WTC11 (cell line): ENCODE measurements at places on chromosomes 11 and 22.
A peak's percentile ranks its signal among the peaks of the same experiment; 100 is the strongest.

- no peak for DNase-seq
Observed at GRCh38 chr11:26229257-26229656, 102.7 kb upstream of the ANO3 start.

DNA sequence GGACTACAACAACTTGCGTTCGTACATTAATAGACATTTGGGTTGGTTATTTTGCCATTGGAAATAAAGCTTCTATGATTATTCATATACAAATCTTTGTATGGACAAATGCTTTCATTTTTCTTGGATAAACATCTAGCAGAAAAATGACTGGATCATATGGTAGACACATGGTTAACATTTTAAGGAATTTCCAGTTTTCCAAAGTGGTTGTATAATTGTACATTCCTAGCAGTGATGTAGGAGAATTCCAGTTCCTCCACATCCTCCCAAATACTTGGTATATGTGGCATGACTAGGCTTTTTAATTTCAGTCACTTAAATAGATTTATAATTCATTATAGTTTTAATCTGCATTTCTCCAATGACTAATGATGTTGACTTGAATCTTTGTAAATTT lies 246.2 kb upstream of the NCAM1 start:
- DNase-seq: no peak

DNA sequence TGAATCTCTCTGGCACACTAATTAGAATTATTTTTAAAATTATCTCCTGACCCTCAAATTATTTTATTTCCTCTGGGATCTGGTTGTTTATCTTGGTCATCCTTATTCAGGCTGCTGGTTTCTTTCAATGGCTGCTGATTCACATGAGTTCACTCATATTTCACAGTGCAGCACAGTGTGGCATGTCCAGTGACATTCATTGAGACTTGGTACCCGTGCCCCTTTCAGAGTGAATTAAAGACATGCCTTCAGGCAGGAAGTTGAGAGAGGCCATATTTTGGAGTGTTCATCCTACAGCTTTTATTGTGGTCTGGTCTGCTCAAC lies 13.5 kb downstream of the DCPS start:
- DNase-seq: no peak

DNA sequence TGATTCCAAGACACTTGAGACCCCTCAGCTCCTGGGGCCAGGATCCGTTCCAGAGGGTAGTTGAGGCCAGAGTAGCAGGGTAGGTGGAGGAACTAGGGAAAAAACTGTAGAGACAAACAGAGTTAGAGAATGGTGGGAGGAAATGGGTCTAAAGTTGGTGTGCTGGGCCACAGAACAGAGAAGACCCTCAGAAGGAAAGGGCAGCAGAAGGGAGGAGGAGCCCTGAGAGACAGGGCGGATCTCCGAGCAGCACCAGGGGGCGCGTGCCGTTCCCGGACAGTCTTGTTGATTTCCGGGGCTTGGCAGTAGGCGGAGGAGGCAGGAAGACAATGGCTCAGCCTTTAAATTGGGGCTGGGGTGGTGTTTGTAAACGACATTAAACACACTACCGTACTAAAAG lies 2.4 kb upstream of the CECR2 start:
- peak; percentile 78 for DNase-seq

- no peak for DNase-seq
Observed at GRCh38 chr22:30718938-30719337, 24.3 kb downstream of the OSBP2 start.

- DNase-seq: no peak
Observed at GRCh38 chr22:44894321-44894720, 115.5 kb downstream of the PHF21B start.

- DNase-seq: no peak
Observed at GRCh38 chr11:8080069-8080670, 841 bp upstream of the TUB start.

- DNase-seq: no peak
Observed at GRCh38 chr22:20466659-20467379, 28.8 kb downstream of the KLHL22 start.

DNA sequence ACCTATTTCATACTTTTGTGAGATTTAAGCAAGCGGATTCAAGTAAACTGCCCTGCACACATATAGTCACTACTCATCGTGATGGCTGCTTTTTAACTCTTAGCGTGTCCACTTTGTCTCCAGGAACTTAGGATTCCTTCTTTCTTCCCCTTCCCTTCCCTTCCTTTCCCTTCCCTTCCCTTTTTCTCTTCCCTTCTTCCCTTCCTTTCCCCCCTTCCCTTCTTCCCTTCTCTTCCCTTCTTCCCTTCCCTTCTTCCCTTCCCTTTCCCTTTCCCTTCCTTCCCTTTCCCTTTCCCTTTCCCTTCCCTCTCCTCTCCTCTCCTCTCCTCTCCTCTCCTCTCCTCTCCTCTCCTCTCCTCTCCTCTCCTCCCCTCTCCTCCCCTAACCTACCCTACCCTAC lies 65.9 kb downstream of the LIF start:
- DNase-seq: no peak

- DNase-seq: no peak
Observed at GRCh38 chr22:47166446-47167016, 404.1 kb downstream of the TBC1D22A start.

DNA sequence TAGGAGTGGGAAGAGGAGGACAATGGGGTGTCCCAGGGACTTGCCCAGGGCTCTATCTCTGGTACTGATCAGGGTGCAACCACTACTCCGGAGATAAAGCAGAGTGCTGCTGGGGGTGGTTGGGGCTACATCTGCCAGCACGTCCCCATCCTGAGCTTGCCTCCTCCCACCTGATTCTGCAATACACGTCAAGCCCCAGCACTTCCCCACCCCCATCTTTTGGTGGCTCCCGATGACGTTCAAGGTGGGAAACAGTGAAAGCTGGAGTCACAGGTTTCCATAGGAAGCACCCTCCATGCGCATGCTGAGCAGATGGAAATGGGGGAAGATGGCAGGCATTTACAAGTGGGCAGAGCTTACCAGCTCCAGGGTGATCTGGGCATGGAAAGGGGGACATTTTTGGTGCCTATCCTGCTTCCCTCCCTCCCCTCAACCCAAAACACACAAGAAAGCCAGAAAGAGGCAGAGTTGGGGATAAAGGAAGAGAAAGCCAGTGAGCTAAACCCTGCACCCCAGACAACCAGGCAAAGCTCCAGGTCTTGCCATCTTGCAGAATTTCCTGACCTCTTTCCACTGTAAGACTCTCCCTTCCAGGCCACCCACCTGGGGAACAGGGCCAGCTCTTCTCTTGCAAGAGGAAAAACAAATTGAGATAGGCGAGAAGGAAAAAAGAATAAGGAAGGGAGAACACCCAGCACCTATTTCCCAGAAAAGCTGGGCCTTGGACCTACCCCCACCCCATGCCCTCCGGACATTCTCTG lies 15.8 kb downstream of the SYT7 start:
- DNase-seq: no peak

DNA sequence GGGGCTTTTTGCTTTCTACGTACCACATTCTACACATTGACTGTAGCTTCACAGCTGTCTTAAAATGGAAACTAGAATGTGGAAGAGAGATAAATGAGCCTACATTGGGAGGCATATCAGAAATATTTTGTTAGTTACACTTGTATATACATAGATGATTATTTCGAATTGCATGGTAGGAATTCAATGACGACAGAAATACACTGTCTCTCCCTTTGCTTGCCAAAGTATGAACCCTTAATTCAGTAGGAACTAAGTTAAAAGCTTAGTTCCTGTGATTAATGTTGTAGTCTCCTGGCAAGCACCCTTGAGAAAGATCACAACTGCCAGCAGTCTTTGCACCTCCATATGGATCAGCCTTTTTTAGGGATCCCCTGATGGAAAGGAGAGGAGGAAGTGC lies 10.1 kb downstream of the C11orf87 start:
- no peak for DNase-seq

GRCh38 chr11:46668480-46669085 lies 31.8 kb downstream of the ARHGAP1 start:
- DNase-seq: no peak

DNA sequence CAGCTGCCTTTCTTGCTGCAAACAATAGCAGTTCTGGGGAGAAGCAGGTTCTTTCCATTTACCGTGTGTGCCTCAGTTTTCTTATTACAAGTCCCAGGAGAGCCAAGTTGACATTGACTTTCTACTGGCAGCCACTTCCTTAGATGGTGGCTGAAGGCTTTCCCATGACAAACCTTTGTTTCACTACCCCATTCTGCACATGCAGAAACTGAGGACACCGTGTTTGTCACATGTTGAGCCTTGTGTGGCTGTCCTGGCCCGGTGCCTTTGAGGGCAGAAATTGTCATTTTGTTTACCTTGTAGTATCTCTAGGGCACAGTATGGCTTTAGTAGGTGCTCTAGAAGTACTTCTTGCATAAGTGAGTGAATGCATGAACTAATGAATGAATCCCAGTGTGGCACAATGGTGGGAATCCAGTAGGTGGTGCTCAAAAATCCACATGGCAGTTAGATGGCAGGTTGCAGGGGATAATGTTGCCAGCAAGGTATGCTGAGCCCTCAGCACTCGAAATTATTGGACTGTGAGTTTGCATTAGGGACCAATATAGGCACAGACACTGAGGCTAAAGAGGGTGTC lies 101.6 kb downstream of the CSNK2A3 start:
- DNase-seq: no peak

- DNase-seq: no peak
Observed at GRCh38 chr11:2674658-2675131, 25.1 kb downstream of the KCNQ1OT1 start.

DNA sequence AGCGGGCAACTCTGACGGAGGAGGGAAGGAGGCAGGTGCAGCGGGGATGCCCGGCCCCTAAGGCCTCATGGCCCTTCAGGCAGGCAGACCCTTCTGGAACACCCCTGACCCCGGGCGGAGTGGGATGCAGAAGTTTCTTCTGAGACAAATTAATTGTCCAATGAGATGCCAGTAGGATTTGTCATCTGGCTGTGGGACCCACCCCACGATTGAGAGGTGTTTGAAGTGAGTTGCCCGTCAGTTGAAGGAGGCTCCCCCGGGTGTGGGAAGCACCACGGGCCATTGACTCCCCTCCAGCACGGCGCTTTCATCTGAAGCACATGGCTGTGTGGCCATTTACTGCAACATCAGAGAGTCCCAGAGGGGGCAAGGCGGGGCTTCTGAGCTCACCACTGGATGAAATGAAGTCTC lies 527.8 kb downstream of the BRD1 start:
- DNase-seq: no peak

- DNase-seq: no peak
Observed at GRCh38 chr11:1823376-1824220, 11.2 kb upstream of the SYT8 start.

DNA sequence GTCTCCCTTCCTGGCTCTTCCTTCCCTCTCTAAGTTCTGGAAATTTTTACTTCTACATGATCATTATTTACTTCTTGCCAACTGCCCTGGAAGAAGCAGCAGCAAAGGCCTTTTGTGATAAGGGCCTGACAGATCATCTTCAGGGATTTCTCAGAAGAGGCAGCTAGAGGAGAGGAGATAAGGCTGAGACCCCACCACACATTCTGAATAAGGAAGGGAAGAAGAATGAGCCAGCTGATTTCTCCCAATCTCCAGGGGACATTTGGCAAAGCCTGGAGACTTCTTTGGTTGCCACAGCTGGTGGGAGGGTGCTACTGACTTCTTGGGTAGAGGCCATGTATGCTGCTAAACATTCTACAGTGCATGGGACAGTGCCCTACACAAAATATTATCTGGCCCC lies 122.4 kb upstream of the OR9Q1 start:
- DNase-seq: no peak

DNA sequence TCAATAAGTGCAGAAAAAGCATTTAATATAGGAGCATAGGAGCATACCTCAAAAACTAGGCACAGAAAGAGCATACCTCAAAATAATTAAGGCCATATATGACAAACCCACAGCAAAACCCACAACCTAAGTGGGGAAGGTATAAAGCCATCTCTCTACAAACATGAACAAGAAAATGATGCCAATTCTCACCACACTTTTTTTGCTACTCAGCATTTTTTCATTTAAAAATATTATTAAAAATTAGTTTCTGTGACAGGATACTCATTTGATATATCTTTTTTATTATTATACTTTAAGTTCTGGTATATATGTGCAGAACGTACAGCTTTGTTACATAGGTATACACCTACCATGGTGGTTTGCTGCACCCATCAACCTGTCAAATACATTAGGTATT lies 352.0 kb downstream of the LUZP2 start:
- DNase-seq: no peak

- no peak for DNase-seq
Observed at GRCh38 chr11:104060820-104061219, 24.4 kb downstream of the DDI1 start.

- no peak for DNase-seq
Observed at GRCh38 chr11:35917676-35918075, 26.2 kb upstream of the LDLRAD3 start.

- no peak for DNase-seq
Observed at GRCh38 chr22:24816806-24817205, 10.8 kb downstream of the SGSM1 start.

DNA sequence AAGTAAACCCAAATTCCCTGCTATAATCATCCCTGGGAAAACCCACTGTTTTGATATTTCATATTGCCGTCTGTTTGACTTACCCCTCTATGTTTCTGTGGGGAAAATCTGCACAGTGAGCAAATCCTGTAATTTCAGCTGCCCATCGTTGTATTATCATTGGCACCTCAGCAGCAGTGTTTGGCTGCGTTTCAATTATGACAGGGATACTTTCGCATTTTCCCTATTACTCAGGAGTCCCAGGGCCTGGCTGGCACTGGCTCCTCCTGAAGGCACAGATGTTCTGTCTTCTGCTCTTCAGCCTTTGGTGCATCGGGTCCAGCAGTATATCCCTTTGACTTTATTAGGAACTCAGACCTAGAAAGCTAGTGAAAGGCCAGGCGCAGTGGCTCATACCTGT lies 12.2 kb upstream of the MMP12 start:
- no peak for DNase-seq

GRCh38 chr22:29243874-29244446 lies 23.8 kb downstream of the RHBDD3 start:
- DNase-seq: no peak

- DNase-seq: no peak
Observed at GRCh38 chr22:35170716-35171697, 86.3 kb upstream of the HMGXB4 start.

DNA sequence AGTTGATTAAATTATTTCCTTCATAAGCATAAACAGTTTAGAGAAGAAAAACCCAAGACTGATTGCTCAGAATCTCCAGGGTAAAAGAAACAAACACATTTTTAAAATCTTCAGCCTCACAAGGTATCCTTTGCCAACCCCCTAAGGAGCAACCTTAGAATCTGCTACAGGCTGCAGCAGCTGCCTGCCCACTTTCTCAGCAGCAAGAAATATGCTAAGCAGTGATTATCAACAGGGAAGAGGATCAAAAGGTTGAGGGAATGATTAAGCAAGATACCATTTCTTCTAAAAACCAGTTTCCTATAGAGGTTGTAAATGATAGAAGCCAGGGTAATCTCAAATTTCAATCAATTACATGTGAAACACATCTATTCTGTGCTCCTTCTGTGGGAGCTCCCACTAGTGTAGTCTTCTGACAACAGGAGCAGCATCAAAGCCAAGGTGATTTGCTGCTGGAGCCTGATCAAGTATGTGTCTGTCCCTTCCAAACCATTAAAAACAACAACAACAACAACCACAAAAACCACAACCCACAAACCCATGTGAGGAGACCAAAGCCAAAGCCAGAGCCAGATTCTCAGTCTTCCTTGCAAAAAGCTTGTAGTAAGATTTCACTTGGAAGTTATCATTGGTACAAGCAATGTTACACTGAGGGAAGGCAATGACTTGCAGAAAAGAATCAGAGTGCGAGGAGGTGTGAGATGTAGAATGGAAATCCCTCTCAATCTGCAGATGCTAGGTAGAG lies 761.2 kb downstream of the DLG2 start:
- no peak for DNase-seq

- no peak for DNase-seq
Observed at GRCh38 chr11:47188259-47188658, 2.0 kb upstream of the PACSIN3 start.

- DNase-seq: peak; percentile 7
Observed at GRCh38 chr22:27835446-27835845, 33.9 kb upstream of the MN1 start.
